Esophagus squamous epithelium (tissue), 5 donors: ENCODE measurements at places on chromosomes 7 and 10.

DNA sequence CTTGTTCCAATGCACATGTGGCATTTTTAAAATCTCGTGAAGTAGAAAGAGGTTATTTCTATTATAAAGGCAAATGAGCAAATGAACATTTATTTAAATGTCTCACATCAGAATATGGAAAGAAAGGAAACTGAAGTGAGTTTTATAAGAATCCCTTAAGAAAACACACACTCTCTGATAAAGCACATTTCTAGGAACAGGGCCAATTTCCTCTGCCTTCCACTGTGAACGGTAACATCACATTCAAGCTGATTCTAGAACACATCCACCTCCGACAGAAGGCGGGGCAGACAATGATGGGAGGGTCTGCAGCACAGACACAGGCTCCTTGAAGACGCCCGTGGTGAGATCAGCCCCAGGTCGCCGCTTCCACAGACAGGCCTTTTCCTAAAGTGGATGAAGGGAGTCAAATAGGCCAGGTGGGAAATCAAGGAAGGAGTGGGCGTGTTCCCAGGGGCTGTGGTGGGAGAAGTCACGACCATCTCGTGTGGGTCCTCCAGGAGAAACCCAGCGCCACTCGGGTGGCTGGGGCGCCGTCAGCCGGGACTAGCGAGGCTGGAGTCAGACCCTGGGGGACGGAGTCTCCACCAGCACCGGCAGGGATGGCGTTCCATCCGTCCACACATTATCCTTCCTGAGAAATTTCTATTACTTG is 31.1 kb downstream of the PITRM1 start:
- no peak for DNase-seq

DNA sequence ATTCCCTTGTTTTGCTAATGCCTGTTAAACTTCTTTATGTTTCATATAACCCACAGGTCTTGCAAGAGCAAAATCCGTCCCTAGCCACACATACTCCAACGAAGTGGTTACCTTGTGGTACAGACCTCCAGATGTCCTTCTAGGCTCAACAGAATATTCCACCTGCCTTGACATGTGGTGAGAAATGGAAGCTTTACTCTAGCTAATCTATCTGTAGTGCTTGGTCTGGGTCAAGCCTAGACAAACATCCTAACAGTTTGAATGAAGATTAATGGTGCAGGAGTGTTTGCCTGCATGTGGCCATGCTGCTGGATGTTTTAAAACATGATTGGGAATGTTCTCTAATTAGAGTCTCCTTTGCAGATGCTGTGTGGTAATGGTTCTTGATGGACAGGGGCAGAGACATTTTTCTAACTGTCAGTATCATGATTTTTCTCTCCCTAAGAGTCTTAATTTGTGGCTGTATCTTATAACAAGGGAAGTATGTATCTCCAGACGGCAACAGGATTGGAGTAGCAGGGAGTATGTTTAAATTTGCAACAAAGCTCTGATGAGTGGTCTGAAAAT is 308.5 kb upstream of the FZD1 start:
- DNase-seq = no peak

GRCh38 chr10:101388676-101389276 is 34.8 kb downstream of the BTRC start:
- DNase-seq = no peak

GRCh38 chr7:150668472-150668911 is 17.0 kb upstream of the GIMAP2 start:
- no peak for DNase-seq

DNA sequence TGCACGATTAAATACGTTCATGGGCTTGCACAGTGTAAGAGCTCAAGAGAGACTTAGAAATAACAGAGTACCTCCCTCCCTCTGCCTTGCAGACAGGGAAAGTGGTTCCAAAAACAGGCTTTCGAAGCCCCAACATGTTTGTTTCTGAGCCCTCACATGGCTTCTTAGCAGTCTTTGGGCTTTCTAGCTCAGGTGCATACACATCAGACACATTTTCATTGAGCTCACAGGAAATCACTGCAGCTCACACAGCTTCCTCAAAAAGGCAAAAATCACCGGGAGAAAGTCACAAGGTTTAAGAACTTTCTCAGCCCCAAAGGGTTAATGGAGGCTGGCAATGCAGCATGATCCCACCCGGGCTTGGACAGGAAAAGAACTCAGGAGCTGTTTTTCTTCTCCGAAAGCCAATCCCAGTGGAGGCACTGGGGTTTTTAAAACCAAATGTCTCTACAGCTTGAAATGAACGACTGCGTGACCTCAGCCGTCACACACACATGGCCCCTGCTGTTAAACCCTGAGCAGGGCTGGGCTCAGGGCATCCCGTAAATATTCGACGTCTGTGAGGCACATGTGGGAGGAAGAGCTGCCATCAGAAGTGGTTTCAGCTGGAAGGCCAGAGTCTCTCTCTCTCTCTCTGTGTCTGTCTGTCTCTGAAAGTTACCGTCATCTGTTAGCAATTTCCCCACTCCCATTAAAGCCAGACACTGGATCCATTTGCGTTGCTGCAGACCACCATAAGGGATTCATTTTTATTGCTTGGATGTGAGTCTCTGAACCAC is 69.7 kb downstream of the CALML3 start:
- DNase-seq = no peak

GRCh38 chr10:118841881-118842605 is 87.3 kb upstream of the CACUL1 start:
- no peak for DNase-seq

- no peak for DNase-seq
These were observed 181.8 kb upstream of the CACNA2D1 start for GRCh38 chr7:82625377-82625776.

- DNase-seq = no peak
These were observed 141.5 kb upstream of the VWC2 start for GRCh38 chr7:49631960-49632359.
